Panc1 (cell line): ENCODE measurements at places on chromosomes 12 and 14.

GRCh38 chr12:49288412-49288853 lies 6.5 kb upstream of the PRPH start:
- H3K4me3 ChIP-seq: no peak overlapping the region
- no peaks in the 10 kb centered on the region for H3K36me3 ChIP-seq
- H3K4me1 ChIP-seq: no peaks in the 10 kb centered on the region
- H3K27ac ChIP-seq: no peak overlapping the region

GRCh38 chr14:42778984-42779383 lies 1172.3 kb downstream of the LRFN5 start:
- H3K27me3 ChIP-seq: no peaks in the 10 kb centered on the region
- H3K4me1 ChIP-seq: no peaks in the 10 kb centered on the region
- H3K4me3 ChIP-seq: no peak overlapping the region
- no peaks in the 10 kb centered on the region; the same call in 1 of the 2 replicates for H3K36me3 ChIP-seq
- no peak overlapping the region for H3K27ac ChIP-seq

DNA sequence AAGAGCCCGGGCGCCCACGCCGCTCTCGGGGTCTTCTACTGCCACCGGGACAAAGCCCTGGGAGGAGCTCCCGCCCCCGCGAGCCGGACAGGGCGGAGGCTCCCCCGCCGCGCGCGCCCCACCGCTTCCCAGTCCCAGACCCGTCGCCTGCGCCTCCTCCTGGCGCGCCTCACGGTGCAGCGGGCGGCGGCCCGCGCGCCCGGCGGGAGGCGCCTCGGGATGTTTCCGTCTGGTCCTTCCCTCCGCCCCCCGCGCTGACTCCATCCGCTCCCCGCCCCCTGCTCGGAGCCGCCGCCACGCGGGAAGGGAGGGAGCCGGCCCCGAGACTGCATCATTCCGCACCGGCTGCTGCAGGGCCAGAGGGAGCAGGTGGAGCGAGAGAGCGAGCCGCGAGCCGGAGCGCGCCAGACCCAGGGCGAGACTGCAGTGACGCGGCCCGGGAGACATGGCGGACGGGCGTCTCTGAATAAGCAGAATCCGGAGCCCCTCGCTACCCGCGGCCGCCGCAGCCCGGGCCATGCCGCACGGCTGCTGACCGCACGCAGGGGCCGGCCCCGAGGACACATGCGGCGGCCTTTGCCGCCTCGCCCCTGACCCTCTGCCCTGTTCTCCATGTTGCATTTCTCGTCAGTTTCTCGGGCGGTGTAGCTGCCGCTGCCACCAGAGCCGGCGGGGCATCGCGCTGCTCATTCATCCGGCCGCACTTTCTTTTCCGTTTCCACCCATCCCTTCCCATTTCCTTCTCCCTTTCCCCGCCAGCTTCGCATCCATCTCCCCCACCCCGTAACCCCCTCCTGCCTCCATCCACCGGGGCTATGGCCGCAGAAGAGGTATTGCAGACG lies at the start of gene BICD1:
Gene BICD1, plus strand, starts transcription at position 331 of the 842 bp plus-strand sequence. Its CDS starts 485 bp downstream, at position 816.
- peak within 1 kb of the TSS; percentile 74 for H3K4me3 ChIP-seq
- no peaks in the 10 kb centered on the region; the same call in 1 of the 2 replicates for H3K36me3 ChIP-seq
- DNase-seq: no peak
- peaks cover 20% of the 10 kb centered on the region for H3K4me1 ChIP-seq

DNA sequence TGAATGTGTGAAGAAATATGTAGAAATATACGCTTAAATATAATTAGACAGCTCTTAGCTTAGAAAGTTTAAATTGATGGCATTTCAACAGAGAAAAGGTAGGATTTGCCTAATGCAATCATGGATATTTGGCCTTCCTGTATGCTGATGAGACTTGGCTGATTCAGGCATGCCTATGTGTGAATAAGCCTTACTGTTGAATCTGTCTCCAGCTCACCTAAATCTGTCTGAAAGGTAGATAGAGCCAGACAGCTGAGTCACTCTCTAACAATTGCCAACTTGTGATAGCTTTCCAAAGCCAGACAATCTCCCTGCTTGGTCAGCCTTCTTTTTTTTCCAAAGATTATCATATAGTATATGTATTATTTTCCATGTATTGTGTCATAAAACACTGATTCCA lies 92.8 kb upstream of the FLRT2 start:
- no peaks in the 10 kb centered on the region for H3K27me3 ChIP-seq
- no peaks in the 10 kb centered on the region for H3K4me1 ChIP-seq
- no peaks in the 10 kb centered on the region for H3K36me3 ChIP-seq
- H3K27ac ChIP-seq: no peak overlapping the region
- no peak for DNase-seq

GRCh38 chr12:30622509-30622908 lies 73.2 kb downstream of the IPO8 start:
- H3K27me3 ChIP-seq: no peaks in the 10 kb centered on the region
- H3K36me3 ChIP-seq: no peaks in the 10 kb centered on the region
- no peak overlapping the region for H3K4me3 ChIP-seq
- no peak for DNase-seq
- H3K4me1 ChIP-seq: no peaks in the 10 kb centered on the region
- no peak overlapping the region for H3K27ac ChIP-seq

GRCh38 chr12:121167232-121167820 lies 34.6 kb downstream of the P2RX7 start:
- no peaks in the 10 kb centered on the region for H3K4me1 ChIP-seq
- H3K27ac ChIP-seq: no peak overlapping the region
- H3K36me3 ChIP-seq: no peaks in the 10 kb centered on the region
- H3K4me3 ChIP-seq: no peak overlapping the region
- DNase-seq: no peak

- no peaks in the 10 kb centered on the region for H3K4me1 ChIP-seq
- DNase-seq: no peak
- H3K27ac ChIP-seq: no peak overlapping the region
- H3K36me3 ChIP-seq: no peaks in the 10 kb centered on the region; the same call in 1 of the 2 replicates
- H3K27me3 ChIP-seq: no peaks in the 10 kb centered on the region
These were observed 177.1 kb downstream of the CCDC91 start for GRCh38 chr12:28367326-28367725.

- no peak for DNase-seq
- peaks cover 3% of the 10 kb centered on the region; the same call in 1 of the 2 replicates for H3K4me1 ChIP-seq
- H3K36me3 ChIP-seq: no peaks in the 10 kb centered on the region
- no peaks in the 10 kb centered on the region for H3K27me3 ChIP-seq
- peak within 1 kb of the TSS; percentile 60 for H3K4me3 ChIP-seq
These were observed at the start of gene RPS6KL1 for GRCh38 chr14:74922752-74923401. Gene RPS6KL1, minus strand, starts transcription at chr14:74923260. Its CDS starts 1,719 bp downstream, at chr14:74921541.

GRCh38 chr14:59785629-59786028 lies 84.9 kb downstream of the RTN1 start:
- DNase-seq: no peak
- H3K4me3 ChIP-seq: no peak overlapping the region
- no peaks in the 10 kb centered on the region for H3K27me3 ChIP-seq
- H3K36me3 ChIP-seq: no peaks in the 10 kb centered on the region

DNA sequence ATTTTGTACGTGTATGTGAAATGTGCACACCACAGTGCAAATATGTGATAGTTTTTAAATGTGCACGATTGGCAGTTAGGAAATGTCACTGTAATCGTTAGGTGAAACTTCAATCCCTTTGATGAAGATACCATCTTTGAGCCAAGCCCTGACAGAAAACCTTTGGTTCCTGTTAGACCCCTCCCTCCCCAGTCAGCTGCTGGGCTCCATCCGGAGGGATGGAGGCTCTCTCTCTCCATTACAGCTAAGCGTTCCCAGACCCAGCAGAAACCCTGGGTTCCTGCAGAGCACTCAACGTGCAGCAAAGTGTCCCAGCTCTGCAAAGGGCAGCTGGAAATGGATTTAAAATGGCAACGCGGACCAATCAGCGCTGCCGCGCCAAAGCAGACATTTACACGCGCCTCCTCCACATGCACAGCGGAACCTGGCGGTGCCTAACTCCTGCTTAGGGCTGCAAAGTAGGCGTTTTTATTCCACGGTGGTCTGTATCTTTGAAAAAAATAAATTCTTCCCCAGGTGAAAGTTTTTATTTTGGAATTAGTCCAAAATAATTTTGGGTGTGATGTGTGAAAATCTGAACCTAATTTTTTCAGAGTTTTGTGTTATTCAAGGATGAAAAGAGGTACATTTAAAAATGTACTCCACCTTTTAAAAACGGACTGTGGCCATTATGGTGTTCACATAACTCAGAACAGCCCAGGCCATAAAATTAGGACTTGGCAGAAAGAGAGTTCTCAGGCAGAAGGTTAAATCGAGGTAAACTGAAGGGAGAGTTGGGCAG lies 1.4 kb upstream of the HMGA2 start:
- H3K27me3 ChIP-seq: no peaks in the 10 kb centered on the region
- H3K4me3 ChIP-seq: peak overlapping the region; percentile 79
- peaks cover 31% of the 10 kb centered on the region for H3K4me1 ChIP-seq
- peak overlapping the region; percentile 97 for H3K27ac ChIP-seq
- peak; percentile 55 for DNase-seq
- H3K36me3 ChIP-seq: no peaks in the 10 kb centered on the region; the same call in 1 of the 2 replicates

DNA sequence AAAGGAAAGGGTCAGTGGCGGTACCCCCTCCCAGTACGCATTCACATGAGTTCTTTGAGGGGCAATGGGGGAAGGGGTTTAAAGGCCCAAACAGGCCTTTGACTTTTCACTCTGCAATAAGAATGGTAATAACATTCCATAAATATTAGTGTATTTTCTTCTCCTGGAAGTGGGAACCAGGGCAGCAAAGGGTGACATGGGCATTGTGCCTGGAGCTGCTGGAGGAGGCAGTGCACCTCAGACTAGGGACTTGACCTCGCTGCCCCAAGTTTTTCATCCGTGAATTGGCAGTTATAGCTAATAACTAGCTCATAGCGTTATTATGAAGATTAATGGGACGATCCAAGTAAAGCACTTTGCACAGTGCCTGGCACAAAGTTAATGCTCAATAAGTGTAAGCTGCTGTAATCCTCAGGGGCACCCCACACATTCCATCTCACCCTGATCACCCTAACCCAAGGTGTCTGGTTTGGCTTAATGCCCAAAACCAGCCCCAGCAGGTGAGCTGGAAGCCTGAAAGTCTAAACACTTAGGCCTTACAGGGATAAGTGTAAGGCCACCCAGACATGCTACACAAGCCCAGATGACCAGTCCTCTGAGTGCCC lies 2.8 kb upstream of the KCNH3 start:
- peaks cover 7% of the 10 kb centered on the region; the same call in 1 of the 2 replicates for H3K27me3 ChIP-seq
- DNase-seq: no peak
- no peak overlapping the region for H3K4me3 ChIP-seq
- H3K27ac ChIP-seq: no peak overlapping the region
- H3K36me3 ChIP-seq: no peaks in the 10 kb centered on the region

DNA sequence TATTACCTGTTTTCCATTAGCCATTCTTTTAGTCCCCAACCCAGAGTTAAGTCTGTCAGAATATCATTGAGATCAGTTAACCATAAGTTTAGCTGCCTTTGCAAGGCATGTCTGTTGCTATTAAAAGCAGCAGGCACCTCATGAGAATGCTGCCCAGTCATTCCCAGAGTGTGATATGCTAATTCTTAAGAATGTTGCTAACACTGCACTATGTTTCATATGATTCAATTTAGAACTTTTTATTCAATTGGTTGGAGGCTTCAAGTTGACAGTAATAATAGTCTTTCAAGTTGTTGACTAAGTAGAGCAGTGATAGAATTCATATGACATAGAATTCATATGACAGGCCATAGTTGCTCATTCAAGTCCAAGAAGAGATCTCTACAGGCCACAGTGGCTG lies 292.3 kb downstream of the FUT8 start:
- H3K27me3 ChIP-seq: no peaks in the 10 kb centered on the region
- no peak overlapping the region for H3K27ac ChIP-seq
- DNase-seq: no peak
- no peaks in the 10 kb centered on the region for H3K36me3 ChIP-seq
- no peak overlapping the region for H3K4me3 ChIP-seq
